Right renal cortex interstitium (tissue), 3 donors: ENCODE measurements at places on chromosomes 12 and 14.

DNA sequence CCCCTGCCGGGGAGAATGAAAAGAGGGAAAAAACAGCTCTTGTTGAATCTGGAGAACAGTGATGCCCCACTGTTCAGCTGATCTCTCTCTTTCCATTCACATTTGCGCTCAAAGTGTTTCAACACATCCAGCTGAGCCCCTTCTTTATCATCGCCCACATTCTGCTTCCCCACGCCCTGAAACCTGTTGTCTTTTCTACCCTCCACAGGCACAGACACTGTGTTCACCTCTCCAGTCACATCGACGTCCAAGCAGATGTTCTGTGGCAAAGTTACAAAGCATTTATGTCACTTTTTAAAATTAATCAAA lies 338.7 kb downstream of the EGLN3 start:
- DNase-seq = no peak

GRCh38 chr14:99733211-99733539 lies 49.1 kb downstream of the CYP46A1 start:
- no peak for DNase-seq

DNA sequence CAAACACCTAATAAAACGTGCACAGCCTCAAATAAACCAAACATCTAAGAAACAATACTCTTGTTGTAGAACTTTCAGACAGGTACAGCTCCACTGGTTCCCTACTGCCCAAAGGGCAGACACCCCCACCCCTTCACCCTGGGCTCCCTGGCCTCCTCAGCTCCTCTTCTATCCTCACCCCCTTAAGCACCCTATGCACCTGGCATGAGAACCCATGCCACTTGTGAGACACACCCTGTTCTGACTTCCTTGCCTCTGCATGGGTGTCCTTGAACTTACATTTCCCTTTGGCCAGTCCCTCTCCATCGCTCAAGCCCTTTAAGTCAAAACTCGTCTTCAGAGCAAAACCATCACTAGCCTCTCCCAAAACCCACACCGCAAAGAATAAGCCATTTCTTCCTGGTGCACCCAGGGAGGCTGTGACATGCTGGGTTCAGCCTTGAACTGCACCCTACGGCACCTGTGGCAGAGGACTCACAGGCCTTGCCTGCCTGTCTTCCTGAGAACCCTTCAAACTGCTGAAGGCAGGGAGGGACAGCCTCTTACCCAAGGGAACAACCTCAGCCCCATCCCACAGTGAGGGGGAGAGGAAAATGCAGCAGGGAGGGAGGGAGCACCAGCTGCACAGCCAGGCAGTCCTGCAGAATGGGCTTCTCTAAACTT lies 12.6 kb upstream of the ACTR6 start:
- no peak for DNase-seq

- DNase-seq = no peak
Observed at GRCh38 chr12:100485983-100486382, 12.3 kb downstream of the NR1H4 start.

- no peak for DNase-seq
Observed at GRCh38 chr14:94031883-94032279, 5.7 kb downstream of the OTUB2 start.

DNA sequence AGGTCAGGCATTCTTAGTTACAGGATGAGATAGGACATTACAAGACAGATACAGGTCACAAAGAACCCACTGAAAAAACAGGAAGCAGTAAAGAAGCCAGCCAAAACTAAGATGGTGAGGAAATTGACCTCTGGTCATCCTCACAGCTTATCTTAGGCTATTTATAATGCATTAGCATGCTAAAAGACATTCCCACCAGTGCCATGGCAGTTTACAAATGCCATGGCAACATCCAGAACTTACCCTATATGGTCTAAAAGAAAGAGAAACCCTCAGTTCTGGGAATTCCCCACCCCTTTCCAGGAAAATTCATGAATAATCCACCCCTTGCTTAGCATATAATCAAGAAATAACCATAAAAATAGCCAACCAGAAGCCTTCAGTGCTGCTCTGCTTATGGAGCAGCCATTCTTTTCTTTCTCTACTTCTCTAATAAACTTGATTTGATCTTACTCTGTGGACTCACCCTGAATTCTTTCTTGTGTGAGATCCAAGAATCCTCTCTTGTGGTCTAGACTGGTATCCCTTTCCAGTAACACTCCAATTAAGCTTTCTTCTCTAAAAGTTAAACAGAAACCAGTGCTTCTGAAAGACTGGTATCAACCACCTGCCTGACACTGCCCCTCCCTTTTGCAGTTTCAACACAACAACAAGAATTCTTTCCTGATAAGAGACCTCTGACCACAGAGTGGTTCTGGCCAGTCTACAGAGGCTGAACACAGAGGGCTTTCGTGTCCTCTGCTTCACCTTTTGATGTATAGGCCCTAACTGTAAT lies 86.9 kb downstream of the BCAT1 start:
- no peak for DNase-seq

- DNase-seq = no peak
Observed at GRCh38 chr12:71771069-71771468, 16.4 kb downstream of the RAB21 start.

DNA sequence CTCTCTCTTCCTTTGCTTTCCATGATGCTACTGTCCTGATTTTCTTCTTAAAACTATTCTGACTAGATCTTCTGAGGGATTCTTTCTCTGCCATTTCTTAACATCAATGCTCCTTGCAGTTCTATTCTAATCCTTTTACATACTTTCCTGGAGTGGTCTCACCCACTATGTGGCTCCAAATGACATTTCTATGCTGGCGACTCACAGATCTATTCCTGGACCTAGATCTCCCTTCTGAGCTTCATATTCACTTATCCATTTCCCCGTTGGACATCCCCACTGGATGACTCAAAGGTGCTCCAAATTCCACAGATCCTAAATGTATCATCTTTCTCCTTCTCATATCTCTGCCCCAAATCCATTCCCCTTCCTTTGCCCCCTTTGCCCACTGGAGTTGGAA lies 4.1 kb downstream of the TEP1 start:
- no peak for DNase-seq
